CD8-positive, alpha-beta T cell (primary cell): ENCODE measurements at places on chromosomes 3 and 15. TPM values are rescaled to one million over a fixed set of nuclear protein-coding genes. Genes with fewer than 3 reads are reported as not detected.

- DNase-seq: no peak
These were observed 31.7 kb upstream of the XYLB start for GRCh38 chr3:38314764-38315487.

DNA sequence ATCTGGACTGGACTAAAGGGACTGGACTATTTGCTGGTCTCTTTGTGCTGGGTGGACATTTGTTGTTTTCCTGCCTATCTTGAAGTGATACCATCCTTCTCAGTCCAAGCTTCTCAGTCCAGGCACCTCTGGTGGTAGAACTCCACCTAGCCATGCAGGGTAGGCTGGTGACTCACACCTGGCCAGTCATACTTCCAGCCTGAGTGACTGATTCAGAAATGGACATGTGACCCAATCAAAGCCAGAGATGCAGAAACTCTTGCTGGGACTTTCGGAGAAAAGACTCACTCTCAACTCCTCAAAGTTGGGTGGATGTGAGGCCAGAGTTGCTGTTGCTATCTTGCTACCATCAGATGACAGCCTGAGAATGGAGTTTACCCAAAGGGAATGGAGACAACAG lies 5.6 kb upstream of the ASB14 start:
- DNase-seq: no peak

- DNase-seq: no peak
These were observed 3.1 kb downstream of the ANXA2 start for GRCh38 chr15:60394689-60395097.

DNA sequence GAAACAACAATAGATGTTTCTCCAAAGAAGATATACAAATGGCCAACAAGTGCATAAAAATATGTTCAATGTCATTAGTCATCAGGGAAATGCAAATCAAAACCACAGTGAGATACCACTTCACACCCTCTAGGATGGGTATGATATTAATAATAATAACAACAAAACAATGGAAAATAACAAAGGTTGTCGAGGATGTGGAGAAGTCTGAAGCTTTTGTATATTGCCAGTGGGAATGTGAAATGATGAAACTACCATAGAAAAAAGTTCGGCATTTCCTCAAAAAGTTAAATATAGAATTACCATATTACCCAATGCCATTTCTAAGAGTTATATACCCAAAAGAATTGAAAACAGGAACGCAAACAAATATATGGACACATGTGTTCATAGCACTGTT lies 10.8 kb downstream of the BHLHE40 start:
- no peak for DNase-seq

- no peak for DNase-seq
These were observed 57.6 kb downstream of the RAB11A start for GRCh38 chr15:65926899-65927298.

GRCh38 chr3:172675441-172676193 lies 35.2 kb downstream of the NCEH1 start:
- no peak for DNase-seq

GRCh38 chr3:153348457-153349107 lies 186.6 kb downstream of the RAP2B start:
- no peak for DNase-seq

GRCh38 chr15:69947394-69947793 lies 150.3 kb downstream of the TLE3 start:
- no peak for DNase-seq

Gene NME9
- total RNA-seq: 1.2 TPM

DNA sequence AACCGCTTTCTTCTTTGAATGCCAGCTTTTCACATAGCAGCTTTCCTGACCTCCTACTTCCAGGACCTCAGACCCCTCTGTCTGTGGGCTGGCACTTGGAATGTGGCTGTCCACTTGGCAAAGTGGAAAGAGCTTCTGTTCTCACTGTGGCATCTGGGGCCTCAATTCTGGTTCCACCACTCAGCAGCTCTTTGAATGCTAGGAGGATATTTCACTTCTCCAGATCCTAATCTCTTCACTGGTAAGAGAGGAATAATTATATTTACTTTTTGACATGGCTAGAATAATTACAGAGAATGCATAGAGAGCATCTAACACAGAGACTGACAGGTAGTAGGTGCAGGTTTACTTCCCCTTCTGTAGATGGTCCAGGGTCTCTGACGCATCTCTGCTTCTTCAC lies 405.9 kb downstream of the LPP start:
- DNase-seq: no peak

DNA sequence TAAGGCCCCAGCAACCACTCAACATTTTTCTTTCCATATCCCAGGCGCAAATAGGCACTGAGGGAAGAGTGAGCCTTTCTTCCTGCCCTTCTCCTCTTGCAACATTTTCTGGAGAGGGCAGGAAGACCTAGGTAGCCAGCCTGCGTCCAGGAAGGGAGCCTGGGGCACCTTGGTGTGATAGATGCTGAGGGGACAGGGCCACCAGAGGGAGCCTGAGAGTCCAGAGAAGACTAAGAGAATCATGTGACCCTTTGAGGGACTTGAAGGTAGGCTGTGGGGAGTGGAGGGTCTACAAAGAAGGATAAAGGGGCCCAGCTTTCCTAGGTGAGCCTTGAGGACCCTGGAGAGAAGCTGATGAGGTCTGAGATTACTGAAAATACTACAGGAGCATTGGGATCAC lies 346.6 kb downstream of the CNTN6 start:
- DNase-seq: no peak

- no peak for DNase-seq
These were observed 460.7 kb upstream of the RASGRP1 start for GRCh38 chr15:39025321-39025720.
